T-helper 17 cell (primary cell): ENCODE measurements at places on chromosomes 3 and 15. TPM values are rescaled to one million over a fixed set of nuclear protein-coding genes. Genes with fewer than 3 reads are reported as not detected.

The CAND2 gene
- total RNA-seq: 1.6 TPM

- H3K36me3 ChIP-seq: peaks cover 2% of the 10 kb centered on the region
- peak overlapping the region; percentile 91 for H3K27ac ChIP-seq
- no peak overlapping the region for H3K4me3 ChIP-seq
- peaks cover 16% of the 10 kb centered on the region for H3K4me1 ChIP-seq
Observed at GRCh38 chr3:16366581-16366980, 101.6 kb downstream of the OXNAD1 start.

DNA sequence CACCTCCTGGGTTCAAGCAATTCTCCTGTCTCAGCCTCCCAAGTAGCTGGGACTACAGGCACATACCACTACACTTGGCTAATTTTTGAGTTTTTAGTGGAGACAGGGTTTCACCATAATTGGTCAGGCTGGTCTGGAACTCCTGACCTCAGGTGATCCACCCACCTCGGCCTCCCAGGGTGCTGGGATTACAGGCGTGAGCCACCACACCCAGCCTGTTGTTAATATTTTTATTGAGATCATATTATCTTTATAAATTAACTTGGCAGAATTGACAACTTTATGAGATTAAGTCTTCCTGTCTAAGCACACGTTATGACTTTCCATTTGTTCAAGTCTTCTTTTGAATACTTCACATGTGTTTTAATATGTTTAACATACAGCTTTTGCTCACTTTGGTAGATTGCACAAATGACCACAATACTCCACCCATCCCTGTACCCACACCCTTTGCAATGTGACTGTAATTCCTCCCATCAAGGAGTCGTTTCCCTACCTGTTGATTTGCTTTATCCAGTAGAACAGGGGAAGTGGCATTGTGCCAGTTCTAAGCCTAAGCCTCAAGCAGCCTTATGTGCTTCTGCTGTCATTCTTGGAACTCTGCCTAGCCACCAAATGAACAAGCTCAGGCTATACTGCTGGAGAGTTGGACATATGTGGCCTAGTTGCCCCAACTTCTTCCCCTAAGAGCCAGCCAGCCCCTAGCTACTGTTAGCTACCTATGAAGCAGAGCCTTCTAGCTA is 8.2 kb downstream of the XYLB start:
- no peaks in the 10 kb centered on the region for H3K4me1 ChIP-seq
- H3K27ac ChIP-seq: no peak overlapping the region
- H3K36me3 ChIP-seq: no peaks in the 10 kb centered on the region

The MEX3B gene
- 1.4 TPM for total RNA-seq

GRCh38 chr3:178271740-178272387 is 264.4 kb upstream of the KCNMB2 start:
- H3K4me3 ChIP-seq: no peak overlapping the region
- H3K4me1 ChIP-seq: no peaks in the 10 kb centered on the region
- H3K27ac ChIP-seq: no peak overlapping the region
- no peaks in the 10 kb centered on the region for H3K36me3 ChIP-seq
- peaks cover 6% of the 10 kb centered on the region for H3K27me3 ChIP-seq
- no peak for DNase-seq

DNA sequence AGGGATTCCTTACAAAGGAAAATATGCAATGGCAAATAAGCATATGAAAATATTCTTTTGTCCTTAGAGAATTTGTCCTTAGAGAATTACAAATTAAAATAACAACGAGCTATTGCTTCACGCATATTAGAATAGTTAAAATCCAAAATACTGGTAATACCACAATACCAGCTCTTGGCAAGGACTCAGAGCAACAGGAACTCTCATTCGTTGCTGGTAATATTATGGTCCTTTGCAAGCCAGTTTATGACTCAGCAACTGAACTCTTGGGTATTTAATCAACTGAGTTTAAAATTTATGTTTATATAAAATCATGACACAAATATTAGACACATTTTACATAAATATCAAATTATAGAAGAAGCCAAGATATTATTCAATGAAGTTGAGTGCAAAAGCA is 1730.4 kb downstream of the SI start:
- no peaks in the 10 kb centered on the region for H3K36me3 ChIP-seq
- H3K4me1 ChIP-seq: no peaks in the 10 kb centered on the region
- H3K4me3 ChIP-seq: no peak overlapping the region
- no peaks in the 10 kb centered on the region for H3K27me3 ChIP-seq
- no peak overlapping the region for H3K27ac ChIP-seq

GRCh38 chr3:79167651-79168416 is 600.0 kb downstream of the ROBO1 start:
- H3K4me1 ChIP-seq: no peaks in the 10 kb centered on the region
- H3K27me3 ChIP-seq: no peaks in the 10 kb centered on the region
- no peak for DNase-seq

GRCh38 chr15:99735868-99736267 is 2.6 kb upstream of the LYSMD4 start:
- peaks cover 2% of the 10 kb centered on the region for H3K36me3 ChIP-seq
- DNase-seq: no peak
- no peak overlapping the region for H3K4me3 ChIP-seq
- H3K27ac ChIP-seq: no peak overlapping the region

DNA sequence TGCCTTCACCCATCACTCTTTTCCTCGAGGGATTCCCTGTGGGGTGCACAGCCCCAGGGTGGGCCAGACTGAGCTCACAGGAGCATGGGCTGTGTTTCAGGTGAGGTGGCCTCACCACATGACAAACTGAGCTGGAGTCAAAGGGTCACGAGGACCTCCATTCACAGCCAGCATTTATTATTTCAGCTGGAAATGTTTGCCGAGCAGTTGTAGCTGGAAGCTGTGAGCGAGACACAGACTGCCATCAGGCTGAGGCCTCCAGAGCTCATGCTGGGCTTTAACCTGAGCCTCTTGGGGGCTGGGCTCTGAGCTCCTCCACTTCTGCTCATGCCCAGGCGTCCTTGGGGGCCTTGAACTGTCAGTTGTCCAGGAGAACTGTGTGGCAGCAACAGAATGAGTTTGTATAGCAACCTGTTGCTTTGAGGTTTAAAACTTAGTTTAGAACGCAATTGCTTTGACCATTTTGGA is 57.5 kb downstream of the FLNB start:
- no peak for DNase-seq
- no peak overlapping the region for H3K4me3 ChIP-seq
- no peaks in the 10 kb centered on the region for H3K27me3 ChIP-seq

The SLC12A1 gene
- not detected for total RNA-seq

The PLA2G4F gene
- total RNA-seq: not detected

DNA sequence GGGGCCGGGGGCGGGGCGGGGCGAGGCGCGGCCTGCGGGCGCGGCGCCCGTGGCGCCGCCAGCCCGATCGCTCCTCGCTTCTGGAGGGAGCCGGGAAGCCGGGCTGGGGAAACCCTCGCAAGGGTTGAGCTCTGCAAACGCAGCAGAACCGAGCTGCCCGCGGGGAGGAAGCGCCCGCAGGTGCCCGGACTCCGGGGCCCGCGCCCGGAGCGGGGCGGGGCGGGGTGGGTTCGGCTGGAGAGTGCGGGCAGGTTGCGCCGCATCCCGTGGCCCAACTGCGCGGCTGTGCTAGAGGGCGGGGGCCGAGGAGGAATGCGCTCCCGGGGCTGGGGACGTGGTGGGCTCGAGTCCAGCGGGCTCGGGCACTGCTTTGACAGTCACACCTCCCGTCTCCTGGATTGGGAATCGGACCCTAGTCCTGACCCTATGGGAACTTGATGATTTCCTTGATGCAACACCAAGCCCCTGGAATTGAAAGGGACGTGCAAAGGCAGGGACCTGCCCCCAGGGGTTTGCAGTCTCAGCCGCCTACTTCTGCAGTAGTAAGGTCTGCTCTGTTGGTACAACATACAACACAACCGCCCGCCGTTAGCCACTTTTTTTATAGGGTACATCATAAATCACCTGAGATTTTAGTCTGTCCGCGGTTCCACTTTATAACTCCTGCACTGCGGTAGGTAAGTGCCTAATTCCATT is 34.3 kb downstream of the ZBTB38 start:
- peaks cover 44% of the 10 kb centered on the region for H3K4me1 ChIP-seq
- H3K4me3 ChIP-seq: peak overlapping the region; percentile 89
- peak overlapping the region; percentile 98 for H3K27ac ChIP-seq
- peak; percentile 30 for DNase-seq
- H3K27me3 ChIP-seq: no peaks in the 10 kb centered on the region

DNA sequence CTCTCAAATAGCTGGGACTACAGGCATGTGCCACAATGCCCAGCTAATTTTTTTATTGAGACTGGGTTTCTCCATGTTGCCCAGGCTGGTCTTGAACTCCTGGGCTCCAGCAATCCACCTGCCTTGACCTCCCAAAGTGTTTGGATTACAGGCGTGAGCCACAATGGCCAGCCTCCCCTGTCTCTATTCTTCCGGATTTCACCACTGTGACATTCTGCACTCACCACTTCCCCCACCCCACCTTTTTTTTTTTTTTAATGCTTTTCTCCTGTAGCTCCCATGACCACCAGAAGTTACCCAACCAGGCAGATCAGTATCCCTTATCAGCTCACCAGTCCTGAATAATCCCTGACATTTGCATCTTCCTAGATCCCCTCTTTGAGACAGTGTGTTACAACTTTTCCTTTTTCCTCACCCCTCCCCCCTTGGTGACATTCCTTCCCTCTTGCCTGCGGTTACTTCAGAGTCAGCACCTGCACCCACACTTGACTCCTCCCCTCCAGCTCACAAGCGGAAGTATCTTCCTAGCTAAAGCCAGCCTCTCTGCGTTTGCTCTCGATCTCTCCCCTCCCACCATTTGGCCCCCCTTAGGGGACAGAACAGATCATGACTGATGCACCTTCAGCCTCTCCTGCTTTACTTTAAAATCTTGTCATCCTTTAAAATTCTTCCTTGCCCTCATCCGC is 13.5 kb upstream of the ZNF592 start:
- H3K4me3 ChIP-seq: peak overlapping the region; percentile 90
- H3K27me3 ChIP-seq: no peaks in the 10 kb centered on the region
- no peak for DNase-seq
- H3K4me1 ChIP-seq: peaks cover 35% of the 10 kb centered on the region
- no peaks in the 10 kb centered on the region for H3K36me3 ChIP-seq

DNA sequence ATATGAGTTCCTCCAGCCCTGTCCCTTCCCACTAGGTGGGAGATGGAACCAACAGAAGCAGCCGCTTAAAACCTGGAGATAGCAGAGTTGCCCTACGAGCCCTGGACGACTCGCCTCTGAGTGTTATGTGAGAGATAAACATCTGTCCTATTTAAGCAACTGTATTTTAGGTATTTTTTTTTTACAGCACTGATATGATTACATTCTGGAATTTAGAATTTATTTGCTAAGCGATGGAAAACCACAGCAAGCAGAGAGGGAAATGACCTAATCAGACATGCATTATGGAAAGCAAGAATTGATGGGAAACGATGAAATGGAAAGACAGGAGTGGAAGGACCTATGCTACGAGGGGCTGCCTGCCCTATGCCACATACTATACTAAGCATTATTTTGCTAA is 379.0 kb upstream of the IL12A start:
- no peaks in the 10 kb centered on the region for H3K4me1 ChIP-seq
- no peaks in the 10 kb centered on the region for H3K36me3 ChIP-seq
- H3K27ac ChIP-seq: no peak overlapping the region
- no peaks in the 10 kb centered on the region for H3K27me3 ChIP-seq
- H3K4me3 ChIP-seq: no peak overlapping the region

The GOLGA8J gene
- total RNA-seq: 0.50 TPM

GRCh38 chr3:120664926-120665325 is 17.1 kb downstream of the HGD start:
- H3K36me3 ChIP-seq: peaks cover 13% of the 10 kb centered on the region
- H3K27ac ChIP-seq: no peak overlapping the region
- peaks cover 9% of the 10 kb centered on the region for H3K27me3 ChIP-seq
- no peak overlapping the region for H3K4me3 ChIP-seq
- DNase-seq: no peak

DNA sequence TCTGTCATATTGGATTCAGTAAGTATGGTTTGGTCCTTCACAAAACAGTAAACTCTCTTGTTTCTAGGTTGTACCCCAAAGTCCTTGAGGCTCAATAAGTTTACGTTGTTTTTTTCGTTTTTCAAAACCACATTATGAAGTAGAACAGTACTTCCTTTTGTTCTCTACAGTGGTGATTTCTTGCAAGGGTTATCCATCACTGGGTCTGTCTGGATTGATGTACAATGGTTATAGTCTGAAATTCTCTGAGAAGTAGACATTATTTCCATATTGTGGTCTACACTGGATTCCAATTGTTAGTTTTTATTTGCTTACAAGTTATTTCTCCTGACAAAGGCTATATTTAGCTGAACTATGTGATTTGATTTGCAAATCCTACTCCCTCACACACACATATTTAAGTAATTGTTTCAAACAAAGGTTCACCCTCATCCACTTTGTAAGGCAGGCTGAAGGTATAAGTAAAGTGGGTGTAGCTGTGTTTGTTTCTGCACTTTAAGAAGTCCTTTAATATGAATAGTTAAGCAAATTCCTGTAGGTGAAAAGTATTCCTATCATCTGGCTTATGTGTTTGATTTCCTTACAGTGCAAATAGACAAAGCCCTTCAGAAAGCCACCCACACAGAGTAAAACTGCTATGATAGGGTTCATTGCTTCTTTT is 64.2 kb upstream of the MME start:
- H3K36me3 ChIP-seq: no peaks in the 10 kb centered on the region
- H3K4me3 ChIP-seq: no peak overlapping the region
- no peak for DNase-seq
- H3K27ac ChIP-seq: no peak overlapping the region

- no peaks in the 10 kb centered on the region for H3K4me1 ChIP-seq
- H3K27ac ChIP-seq: no peak overlapping the region
- DNase-seq: no peak
- no peak overlapping the region for H3K4me3 ChIP-seq
Observed at GRCh38 chr3:184700759-184701158, 11.1 kb downstream of the MAGEF1 start.

DNA sequence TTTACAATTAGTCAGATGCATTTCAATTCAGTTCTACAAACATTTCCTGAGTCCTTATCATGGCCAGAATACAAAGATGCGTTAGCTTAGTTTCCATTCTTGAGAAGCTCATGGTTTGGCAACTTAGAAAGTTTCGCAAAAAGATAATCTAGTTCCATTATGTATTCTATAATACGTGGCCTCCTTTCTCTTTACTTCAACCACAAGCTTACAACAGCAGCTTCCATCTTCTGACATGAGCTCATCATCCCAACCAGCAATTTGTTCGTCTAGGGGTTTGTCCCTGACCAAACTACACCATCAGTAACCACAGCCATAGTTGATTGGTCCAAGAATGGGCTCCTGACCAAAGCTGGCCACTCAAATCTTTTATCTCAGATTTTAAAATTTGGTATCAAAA is 267.6 kb upstream of the TBC1D5 start:
- DNase-seq: no peak
- H3K36me3 ChIP-seq: no peaks in the 10 kb centered on the region
- no peak overlapping the region for H3K4me3 ChIP-seq
- peaks cover 15% of the 10 kb centered on the region for H3K27me3 ChIP-seq
- H3K4me1 ChIP-seq: peaks cover 2% of the 10 kb centered on the region

GRCh38 chr3:168878655-168879054 is 782.9 kb upstream of the GOLIM4 start:
- H3K27me3 ChIP-seq: no peaks in the 10 kb centered on the region
- H3K36me3 ChIP-seq: no peaks in the 10 kb centered on the region
- no peak overlapping the region for H3K27ac ChIP-seq
- H3K4me1 ChIP-seq: peaks cover 2% of the 10 kb centered on the region
- H3K4me3 ChIP-seq: no peak overlapping the region
- no peak for DNase-seq
